Foreskin melanocyte (primary cell): ENCODE measurements at places on chromosomes 2 and 18.

GRCh38 chr2:238099714-238100048 is 459 bp upstream of the ESPNL start:
- DNase-seq: no peak

GRCh38 chr2:152472481-152472887 is 137.5 kb downstream of the FMNL2 start:
- DNase-seq: no peak

- no peak for DNase-seq
These were observed 199.4 kb downstream of the SATB2 start for GRCh38 chr2:199258291-199258690.

DNA sequence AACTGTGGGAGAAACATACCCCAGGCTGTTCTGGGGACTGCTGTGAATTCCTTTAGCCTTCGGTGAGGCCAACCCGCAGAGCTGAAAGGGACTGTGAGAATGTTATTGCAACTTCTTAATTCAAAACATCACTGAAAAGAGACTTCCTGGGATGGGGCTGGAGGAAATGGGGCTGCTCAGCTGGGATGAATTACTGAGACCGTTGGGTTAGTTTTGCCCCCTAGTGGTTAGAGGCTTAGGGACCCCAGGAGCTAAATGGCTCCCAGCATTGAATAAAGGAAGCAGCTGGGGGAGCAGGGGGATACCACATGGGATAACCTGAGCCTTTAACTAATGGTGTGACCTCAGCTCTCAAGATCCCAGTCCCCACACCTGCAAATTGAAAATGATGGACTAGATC is 941.1 kb upstream of the FANCL start:
- peak; percentile 28 for DNase-seq

DNA sequence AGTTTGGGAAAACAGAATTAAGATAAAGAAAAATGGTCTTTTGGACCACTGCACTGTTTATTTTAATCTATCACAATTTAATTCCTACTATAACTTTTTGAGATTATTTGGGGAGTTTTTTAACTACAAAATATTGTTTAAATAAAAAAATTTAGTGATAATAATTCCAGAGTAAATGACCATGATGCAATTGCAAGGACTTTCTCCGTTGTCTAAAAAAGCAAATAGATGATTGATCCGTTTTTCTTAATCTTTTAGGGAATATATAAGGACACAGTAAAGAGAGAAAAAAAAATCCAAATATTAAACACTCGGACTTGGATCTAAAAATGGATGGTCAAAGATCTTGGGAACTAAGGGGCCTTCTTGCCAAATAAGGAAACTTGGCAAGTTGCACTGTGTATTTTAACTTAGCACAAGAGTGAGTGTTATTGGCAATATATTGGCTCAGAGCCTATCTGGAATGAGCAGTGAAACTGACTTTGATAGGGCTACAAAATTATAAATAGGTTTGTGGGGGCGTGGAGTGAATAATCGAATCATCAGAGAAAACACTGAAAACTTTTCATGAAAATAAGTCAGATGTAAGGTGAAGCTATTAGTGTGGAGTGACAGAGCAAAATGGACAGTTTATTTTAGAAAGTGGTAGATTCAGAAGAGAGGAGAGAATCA is 2.0 kb downstream of the MAP3K20 start:
- no peak for DNase-seq

- DNase-seq: no peak
These were observed 420.3 kb downstream of the LRRTM4 start for GRCh38 chr2:77101796-77102452.

GRCh38 chr2:182594286-182594685 is 121.8 kb upstream of the DNAJC10 start:
- peak; percentile 5 for DNase-seq
